Activated T-cell treated with anti-CD3 and anti-CD28 coated beads, Interleukin-2, amount 50 U/mL, for 72 hours (primary cell): ENCODE measurements at places on chromosomes 2 and 18.

- DNase-seq, result no peak
These were observed 114.6 kb upstream of the TEX51 start for GRCh38 chr2:126784045-126784444.

GRCh38 chr2:239944694-239945551 is 80.2 kb downstream of the NDUFA10 start:
- DNase-seq, result peak; percentile 19

- no peak for DNase-seq
These were observed 4.2 kb upstream of the CAPN14 start for GRCh38 chr2:31221544-31221943.

GRCh38 chr2:41199334-41199733 is 747.4 kb upstream of the SLC8A1 start:
- DNase-seq, result no peak

DNA sequence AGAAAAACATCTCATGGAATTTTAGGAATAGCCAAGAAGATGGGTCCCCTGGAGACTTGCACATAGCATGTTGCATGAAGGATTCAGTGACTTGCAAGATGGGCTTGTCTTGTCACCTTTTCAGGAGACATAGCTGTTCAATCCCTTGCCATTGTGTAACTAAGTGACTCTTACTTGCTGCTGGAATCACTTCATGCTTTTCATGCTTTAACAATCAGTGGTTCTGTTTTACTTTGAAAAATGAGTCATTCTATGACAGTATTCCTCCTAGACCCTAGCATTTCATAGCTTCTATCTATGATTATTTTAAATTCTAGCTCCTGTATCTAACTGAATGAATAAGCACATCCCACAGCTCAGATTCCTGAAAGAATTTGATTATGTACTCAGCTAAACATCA is 2.8 kb downstream of the KYNU start:
- no peak for DNase-seq

GRCh38 chr18:67300498-67300897 is 216.0 kb downstream of the DSEL start:
- peak; percentile 23 for DNase-seq

DNA sequence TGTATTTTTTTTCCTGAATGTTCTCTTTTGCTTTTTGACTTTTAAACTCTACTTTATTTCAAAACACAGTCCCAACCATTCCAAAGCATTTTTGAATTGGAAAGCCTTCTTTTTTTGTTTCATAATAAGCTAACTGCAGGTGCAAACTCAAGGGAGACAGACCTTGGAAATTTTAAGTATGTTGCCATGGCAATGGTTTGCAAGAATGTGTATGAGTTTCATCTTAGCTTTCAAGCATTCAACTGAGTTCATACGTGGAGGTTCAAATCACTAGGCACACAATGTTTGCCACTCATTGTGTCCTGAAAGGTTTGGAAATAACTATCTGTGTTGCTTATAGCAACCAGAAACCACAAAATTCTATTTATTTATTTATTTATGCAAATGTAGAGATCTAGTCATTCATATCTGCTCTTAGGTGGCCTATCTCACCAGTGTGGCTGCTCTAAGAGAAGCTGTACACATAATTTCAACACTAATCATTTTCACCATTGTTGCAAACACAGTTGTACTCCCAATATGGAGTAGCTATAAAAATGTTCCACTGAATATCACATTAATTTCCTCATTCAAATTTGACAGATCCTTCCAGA is 805.7 kb upstream of the FSHR start:
- no peak for DNase-seq

DNA sequence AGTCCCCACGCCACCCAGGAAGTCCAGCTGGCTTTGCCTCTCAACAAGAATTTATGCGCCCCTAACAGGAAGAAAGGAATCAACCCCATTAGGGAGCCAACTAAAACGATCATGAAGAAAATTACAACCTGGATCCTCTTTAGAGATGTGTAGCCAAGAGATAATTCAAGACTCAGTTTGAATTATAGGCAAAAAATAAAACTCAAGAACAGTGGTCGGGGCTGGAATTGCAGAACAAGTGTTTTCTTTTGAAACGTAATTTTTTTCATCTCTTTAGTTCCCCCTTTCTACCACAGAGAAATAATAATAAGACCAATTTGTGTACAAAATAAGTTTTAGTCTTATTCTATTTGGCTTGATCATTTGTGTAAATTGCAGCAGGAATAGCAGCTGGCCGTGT is 22.4 kb downstream of the PDCD1 start:
- no peak for DNase-seq

GRCh38 chr2:236572482-236572881 is 2.9 kb downstream of the ACKR3 start:
- DNase-seq, result no peak

- DNase-seq, result no peak
These were observed 193.4 kb downstream of the LRRTM1 start for GRCh38 chr2:80111185-80111584.
